ENCODE measurements at places on chromosomes 4 and X.

GRCh38 chr4:17619416-17620105 lies 5.1 kb downstream of the MED28 start:
- no peak for DNase-seq

DNA sequence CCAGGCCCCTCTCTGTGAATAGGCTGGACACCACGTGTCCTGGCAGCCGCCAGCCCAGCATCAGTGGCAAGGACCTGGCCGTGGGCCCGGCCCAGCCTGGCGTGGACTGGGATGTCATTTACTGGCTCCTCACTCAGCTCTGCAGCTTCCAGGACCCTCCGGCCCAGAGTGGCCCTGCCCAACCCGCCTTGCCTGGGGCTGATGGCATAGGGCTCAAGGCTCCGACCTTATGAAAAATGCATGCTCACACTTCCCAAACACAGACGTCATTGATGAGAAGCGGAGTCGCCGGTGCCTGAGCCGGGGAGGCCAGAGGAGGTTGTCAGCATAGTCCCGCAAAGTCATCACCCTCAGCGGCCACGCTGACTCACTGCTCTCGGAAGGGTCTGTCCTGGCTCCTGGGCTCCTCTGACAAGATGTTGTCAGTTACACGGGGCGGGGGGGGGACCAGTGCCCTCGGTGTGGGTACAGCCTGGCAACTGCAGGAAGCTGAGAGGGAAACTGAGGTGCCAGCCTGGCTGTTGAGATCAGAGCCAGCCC lies 14.3 kb downstream of the CFAP99 start:
- DNase-seq, result no peak

GRCh38 chr4:99945718-99946355 lies 581 bp downstream of the DNAJB14 start:
- DNase-seq, result no peak

- DNase-seq, result no peak
These were observed 11.7 kb upstream of the PRPS2 start for GRCh38 chrX:12779534-12779933.

DNA sequence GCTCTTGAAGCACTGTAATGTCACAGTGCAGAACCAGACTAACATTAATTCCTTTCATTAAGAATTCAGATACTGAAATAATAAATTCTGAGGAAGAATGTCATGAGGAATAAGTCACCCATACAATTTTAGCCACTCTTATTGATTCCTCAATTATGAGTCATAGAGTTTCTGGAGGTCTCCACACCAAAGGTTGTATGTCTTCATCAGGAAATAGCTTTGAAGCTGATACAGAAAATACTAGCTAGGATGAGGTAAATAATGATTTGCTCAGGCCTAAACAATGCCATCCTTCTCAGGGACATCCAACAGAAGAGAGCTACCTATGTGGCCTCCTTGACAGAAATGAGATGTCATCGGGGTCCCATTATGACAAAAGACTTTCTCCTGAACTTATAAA lies 238.8 kb downstream of the OR13H1 start:
- DNase-seq, result no peak

DNA sequence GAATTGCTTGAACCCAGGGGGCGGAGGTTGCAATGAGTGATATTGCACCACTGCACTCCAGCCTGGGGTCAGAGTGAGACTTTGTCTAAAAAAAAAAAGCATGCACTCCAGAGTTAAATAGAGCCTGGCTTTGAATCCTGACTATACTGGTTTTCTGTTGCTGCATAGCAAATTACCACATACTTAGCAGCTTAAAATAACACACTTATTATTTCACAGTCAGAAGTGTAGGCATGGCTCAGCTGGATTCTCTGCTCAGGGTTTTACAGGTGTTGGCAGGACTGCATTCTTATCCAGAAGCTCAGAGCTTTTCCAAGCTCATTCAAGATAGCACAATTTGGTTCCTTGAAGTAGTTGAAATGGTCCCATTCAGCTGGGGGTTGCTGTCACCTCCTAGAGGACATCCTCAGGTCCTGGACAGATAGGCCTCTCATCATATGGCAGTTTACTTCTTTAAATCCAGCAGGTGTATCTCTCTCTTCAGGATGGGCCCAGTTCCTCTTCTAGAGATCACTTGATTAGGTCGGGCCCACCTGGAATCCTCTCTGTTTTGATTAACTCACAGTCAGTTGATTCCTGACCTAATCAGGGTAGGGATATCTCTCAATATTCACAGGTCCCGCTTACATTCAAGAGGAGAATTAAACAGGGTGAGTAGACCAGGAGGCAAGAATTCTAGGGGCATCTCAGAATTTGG lies 26.8 kb downstream of the DOCK11 start:
- no peak for DNase-seq

- no peak for DNase-seq
These were observed 1.7 kb upstream of the METTL14 start for GRCh38 chr4:118683513-118683912.

GRCh38 chr4:174005422-174005821 lies 278.0 kb downstream of the FBXO8 start:
- DNase-seq, result no peak

DNA sequence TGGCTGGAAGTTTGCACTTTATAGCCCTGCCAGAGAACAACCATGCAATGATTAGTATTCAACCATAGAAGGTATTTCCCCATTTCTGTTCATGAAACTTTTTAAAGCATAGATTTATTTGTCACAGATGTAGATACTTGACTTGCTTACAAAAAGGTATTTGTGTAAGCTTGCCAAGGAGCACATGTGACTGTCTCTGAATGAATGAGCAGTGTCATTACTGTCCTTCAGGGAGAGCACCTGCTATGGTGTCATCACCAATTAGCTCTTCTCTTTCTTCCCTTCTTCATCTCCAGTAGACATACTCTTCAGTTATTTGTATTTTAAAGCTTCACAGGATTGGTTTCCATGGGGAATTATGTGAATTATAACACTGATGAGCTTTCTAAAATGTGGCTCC lies 1064.7 kb upstream of the GRIA3 start:
- no peak for DNase-seq

DNA sequence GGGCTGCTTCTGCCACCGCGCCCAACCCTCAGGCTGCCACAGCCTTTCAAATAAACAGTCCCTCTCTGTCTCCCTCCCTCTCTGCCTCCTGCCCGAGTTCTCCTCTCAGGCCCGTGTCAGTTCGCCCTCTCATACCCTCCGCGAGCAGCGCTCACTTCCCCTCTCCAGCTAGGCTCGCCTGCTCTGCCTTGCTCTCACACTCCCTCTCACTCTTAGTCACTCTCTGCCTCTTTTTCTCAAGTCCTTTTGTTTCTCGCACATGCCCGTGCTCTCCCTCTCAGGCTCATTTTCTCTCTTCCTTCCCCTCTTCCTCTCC lies 3.2 kb downstream of the EFNB1 start:
- DNase-seq, result peak; percentile 19

- DNase-seq, result no peak
These were observed 94.1 kb downstream of the RLIM start for GRCh38 chrX:74520291-74520690.

- DNase-seq, result no peak
These were observed 27.5 kb upstream of the HERC5 start for GRCh38 chr4:88429401-88429800.

DNA sequence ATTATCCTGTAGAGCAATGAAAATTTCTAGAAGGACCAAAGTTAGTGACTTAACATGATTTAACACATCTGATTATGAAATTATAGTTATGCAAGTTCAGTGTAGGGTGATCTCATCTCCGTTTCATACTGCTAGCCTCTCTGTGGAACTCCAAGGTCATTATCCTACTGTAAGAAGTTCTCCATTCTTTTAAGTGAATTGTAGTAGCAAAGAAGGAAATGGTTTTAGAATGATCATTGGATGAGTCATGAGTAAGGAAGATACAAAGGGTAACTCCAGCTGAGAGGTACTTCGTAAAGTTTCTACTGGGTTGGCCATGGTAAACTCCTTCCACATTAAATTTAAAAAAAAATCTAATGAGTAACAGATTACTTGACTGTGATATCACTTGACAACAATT lies 215.0 kb upstream of the GIMD1 start:
- DNase-seq, result no peak

GRCh38 chr4:139735381-139736273 lies 70.0 kb downstream of the MGST2 start:
- no peak for DNase-seq

- no peak for DNase-seq
These were observed 1750.0 kb downstream of the PCDH7 start for GRCh38 chr4:32470087-32470585.

- no peak for DNase-seq
These were observed 326.1 kb upstream of the EMCN start for GRCh38 chr4:100843910-100844309.

DNA sequence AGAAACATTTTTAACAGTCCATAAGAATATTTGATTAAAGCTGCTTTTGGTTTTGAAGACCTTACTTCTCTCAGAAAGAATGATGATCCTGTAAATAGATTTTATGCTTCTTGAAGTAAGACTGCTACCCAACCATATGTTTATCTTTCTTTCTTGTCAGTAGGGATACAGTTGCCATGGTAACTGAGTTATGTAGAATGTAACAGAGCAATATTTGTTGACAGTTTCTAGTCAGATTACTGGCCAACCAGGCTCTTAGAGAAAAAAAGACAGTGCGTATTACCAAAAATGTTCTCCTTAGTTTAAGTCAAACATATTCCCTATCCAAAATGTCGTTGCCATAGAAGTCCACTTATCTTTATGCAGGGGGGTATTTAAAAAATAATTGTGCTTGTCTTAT lies 456.8 kb downstream of the PRR32 start:
- no peak for DNase-seq

GRCh38 chr4:90824266-90825150 lies 697.3 kb downstream of the CCSER1 start:
- no peak for DNase-seq

GRCh38 chr4:114599903-114600552 lies 1.4 kb downstream of the UGT8 start:
- DNase-seq, result no peak

DNA sequence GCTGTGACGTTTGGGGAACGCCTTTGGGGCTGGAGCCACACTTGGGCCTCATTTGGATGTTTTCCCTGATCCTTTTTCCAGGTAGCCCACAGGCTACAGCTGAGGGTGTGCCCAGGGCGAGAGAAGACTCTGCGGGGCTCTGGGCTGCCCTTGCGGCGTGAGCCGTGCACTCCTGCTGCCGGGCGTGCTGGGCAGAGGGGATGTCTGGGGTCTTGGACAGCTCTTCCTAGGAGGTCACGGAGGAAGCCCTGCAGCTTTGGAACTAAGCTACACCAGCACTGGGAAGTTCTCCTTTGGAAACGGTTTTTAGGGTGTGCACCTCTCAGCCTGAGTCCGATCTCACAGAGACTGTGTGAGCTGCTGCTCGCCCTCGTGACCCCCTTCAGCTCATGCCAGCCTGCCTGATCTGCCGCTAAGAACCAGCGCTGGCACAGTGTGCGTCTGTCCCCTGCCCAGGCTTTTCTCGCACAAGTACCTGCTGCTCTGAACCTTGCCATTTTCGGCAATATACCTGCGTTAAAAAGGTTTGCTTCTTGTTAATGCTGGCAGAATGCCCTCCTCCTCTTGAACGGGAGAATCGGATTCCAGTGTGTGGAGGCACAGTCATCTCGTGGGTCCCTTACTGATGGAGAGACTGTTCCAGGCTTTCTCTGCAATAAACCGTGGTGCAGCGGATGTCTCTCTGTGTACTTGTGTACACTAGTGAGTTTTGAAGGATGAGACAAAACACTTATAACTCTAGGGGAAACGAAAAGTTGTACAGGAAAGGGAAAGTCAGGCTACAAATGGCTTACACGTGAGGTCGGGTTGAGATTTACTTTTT lies 14.3 kb downstream of the MSANTD1 start:
- no peak for DNase-seq

DNA sequence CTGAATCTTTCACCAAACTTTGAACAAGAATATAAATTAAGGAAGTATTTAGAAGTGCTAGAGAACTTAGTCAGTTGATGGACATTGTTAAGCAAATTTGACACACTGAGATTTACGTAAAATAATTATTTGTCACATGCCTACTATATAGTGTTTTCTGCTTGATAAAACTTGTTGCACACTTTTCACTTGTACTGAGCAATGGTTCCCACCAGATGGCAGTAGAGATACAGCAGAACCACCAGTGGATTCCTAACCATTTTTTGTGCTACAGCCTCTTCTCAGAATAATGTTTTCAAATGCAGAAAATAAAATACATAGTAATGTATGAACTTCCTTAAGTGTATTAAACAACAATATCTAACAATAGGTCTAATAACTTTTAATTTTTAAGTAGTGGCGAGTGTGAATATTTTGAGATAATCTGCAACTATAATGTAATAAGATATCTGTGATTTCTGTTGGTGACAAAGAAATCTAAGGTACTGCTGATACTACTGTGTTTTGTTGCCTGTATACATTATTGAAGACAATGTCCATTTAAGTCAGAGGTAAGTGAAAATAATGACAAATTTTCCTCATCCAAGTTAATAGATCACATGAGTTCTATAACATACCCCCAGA lies 81.2 kb downstream of the APOOL start:
- no peak for DNase-seq

DNA sequence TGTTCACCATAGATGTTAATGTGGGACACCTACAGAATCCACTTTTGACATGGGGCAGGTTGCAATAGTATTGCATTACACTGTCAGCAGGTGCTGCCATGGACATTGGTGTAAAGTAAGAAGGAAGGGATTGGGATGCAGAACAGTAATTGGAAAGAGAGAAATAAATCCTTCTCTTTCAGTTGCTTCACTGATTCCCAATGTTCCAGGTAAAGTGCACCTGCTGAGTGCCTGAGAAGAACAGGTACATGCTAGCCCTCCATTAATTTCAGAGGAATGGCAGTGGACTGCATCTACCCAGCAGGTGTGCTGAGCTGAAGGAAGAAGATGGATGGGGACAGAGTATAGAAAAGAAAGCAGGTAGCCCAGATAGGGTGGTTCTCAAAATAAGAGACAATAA lies 248.5 kb downstream of the TENM3 start:
- DNase-seq, result no peak

DNA sequence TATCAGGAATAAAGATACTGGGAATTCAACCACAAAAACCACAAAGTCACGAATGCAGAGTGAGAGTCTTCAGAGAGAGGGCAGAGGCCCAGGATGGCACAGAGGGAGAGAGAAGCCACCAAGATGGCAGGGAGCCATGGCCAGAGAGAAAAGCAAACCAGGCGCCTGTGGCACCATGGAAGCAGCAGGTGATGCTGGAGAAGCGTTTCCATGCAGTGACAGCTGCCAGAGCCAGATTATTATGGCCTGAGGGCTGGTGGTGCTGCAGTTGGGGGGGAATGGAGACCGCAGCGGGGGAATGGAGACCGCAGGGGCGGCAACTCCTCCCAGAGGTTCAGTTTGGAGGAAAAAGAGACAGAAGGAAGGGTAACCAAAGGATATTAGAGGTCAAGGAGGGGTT lies 5.8 kb downstream of the TAFAZZIN start:
- no peak for DNase-seq
